ENCODE measurements at places on chromosomes 3 and 15.
A peak's percentile ranks its signal among the peaks of the same experiment; 100 is the strongest.

- no peak for DNase-seq
These were observed 23.1 kb downstream of the PSTPIP1 start for GRCh38 chr15:77017761-77018720.

- no peak for DNase-seq
These were observed 4.8 kb downstream of the CLN6 start for GRCh38 chr15:68224546-68225250.

GRCh38 chr3:42079701-42080452 is 11.3 kb upstream of the TRAK1 start:
- no peak for DNase-seq

DNA sequence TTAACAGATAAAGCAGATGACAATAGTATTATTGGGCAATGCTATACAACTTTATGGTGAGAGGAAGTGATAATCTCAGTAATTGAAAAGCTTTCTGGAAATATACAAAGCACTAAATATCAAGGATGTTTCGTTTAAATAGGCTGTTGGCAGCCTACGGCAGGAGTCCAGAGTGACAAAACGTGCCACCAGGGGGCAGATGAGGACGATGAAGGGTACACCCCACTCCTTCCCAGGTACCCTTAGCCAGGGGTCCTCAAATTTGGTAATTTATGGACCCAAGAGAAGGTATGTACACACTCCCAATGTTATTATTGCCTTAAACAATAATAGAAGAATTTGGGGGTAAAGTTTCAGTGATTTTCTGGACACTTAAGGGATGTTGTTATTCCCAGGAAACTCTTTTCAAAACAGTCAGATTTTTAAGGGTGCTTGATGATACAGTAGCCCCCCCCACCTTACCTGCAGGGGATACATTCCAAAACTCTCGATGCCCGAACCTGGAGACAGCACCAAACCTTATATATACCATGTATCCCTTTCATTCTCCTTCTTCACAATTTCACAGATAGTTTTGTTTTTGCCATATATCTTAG is 1.4 kb upstream of the MAGEL2 start:
- no peak for DNase-seq

GRCh38 chr3:184345317-184346144 is 8.1 kb downstream of the FAM131A start:
- DNase-seq: peak; percentile 55

DNA sequence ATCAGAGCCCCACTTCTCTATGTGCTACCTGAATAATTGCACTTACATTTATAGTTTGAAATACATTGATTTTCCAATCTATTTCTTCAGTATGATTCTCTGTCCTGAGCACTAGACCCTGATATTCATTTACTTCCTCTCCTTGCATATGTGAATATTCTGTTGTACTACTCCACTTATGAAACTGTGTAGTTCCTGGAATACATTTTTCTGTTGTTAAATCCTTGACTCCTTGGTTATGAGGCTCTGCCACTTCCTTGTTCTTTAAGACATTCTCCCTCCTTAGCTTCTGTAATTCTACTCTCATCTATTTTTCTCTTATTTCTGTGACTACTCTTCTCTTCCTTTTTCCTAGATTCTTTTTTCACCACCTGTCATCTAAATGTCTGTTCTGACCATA is 12.9 kb upstream of the MGA start:
- no peak for DNase-seq

DNA sequence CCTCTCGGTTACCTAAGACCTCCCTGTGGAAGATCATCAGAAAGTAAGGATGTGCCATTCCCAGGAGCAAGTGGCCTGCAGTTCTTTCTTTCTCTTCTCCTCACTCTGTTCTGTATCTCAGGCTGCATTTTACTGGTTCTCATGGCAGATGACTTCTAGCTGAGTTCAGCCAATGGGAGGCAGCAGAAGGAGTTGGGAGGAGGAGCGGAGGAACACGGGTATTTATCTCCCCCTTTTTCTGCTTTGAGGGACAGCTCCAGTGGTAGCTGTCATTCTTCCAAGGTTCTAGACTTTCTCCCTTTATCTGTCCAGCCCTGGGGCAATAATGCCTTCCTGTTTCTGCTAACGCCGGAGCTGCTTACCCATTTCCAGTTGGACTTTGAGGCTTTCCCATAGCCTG is 339.9 kb downstream of the NR2F2 start:
- DNase-seq: no peak

DNA sequence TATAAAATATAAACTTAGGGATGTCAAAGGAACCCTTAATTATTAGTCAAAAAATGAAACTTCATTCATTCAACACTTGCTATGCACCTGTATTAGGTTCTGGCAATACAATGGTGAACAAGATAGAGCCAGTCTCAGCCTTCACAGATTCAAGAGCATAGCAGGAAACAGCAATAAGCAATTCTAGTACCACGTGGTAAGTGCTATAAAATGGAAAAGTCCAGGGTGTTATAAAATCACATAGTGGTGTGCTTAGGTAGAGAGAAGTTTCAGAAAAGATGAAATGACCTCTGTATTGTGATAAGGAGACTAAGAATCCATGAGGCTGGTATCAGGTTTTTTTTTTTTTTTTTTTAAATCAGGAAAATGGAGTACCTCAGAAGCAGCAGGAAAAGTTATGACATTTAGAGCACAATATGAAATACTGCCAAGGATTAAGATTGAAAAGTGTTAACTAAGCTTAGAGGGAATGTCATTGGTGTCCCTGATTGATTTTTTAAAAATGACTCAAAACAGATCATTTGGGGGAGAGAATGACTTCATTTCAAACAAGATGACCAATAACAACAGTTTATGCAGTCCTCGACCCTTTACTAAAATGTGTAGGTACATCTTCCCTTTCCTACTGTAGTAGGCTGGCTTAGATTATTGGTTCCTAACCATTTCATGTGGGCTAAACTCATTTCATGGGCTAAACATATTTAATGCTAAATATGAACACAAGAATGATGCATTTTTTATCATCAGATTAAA is 5.0 kb downstream of the TOMM70 start:
- DNase-seq: no peak

DNA sequence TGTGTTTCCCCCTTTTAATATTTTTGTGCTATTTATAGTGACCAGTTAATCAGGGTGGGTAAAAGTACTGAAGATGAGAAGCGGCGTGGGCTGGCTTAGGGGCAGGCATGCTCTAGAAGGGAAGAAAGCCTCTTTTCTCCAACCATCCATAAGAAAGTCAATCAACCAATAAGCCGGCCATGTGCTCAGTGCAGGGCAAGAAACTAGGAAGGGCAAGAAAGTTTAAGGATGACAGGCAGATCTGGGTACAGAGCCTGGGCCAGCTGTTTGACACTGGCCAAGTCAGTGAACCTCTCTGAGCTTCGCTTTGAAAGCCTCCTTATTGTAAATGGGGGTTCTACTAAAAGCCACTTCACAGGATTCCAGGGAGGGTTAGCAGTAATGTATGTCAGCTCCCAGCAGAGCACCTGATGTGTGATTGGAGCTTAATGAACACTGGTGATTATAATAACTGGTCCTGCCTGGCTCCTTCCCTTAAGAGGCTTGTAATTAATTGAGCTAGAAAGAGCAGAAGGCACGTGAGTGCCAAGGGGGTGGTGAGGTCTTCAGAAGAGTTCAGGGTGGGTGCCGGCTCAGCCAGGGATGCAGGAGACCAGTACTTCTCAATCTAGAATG is 5.7 kb upstream of the CHRNA3 start:
- DNase-seq: no peak

DNA sequence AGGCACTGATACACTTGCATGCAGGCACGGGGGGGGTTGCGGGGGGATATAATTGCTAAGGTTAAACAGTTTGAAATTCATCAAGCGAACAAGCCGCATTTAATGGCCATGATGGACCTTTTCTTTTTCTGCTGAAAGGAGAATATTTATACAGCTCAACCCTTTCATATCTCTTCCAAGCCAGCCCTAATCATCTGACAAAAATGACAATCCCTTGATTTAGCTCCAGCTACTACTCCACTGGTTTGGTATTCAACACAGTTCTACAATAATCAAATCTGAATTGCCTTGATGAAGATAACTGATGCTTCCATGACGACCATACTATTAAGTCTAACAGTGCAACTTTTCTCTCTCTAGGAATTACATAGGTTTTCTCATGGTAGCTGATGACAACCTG is 374.9 kb downstream of the PLCL2 start:
- DNase-seq: no peak

DNA sequence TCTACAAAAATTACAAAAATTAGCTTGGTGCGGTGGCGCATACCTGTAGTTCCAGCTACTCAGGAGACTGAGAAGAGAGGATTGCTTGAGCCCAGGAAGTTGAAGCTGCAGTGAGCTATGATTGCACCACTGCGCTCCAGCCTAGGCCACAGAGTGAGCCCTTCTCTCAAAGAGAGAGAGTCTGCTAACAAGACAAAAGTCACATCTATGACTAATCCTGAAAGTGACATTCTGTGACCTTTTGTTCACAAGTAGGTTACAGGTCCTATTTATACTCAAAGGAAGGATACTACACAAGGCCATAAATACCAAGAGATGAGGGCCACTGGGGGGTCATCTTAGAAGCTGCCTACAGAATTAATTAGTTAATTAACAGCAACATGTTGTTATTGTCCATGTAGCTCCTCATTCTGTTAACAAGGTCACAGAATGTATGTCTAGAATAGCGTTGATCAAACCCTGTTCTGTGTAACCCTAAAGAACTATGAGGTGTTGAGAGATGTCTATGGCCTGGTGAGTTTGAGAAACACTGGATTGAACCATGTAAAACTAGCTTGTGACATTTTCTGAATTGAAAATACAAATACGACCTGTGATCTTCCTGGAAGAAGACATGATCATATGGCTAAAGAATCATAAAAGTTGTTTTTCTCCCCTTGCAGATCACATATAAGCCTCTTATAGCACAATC is 97.0 kb downstream of the SAMMSON start:
- no peak for DNase-seq

- no peak for DNase-seq
These were observed 216.0 kb downstream of the DIPK2A start for GRCh38 chr3:144187531-144188210.

- no peak for DNase-seq
These were observed 40.1 kb downstream of the CBLB start for GRCh38 chr3:105828703-105829102.

DNA sequence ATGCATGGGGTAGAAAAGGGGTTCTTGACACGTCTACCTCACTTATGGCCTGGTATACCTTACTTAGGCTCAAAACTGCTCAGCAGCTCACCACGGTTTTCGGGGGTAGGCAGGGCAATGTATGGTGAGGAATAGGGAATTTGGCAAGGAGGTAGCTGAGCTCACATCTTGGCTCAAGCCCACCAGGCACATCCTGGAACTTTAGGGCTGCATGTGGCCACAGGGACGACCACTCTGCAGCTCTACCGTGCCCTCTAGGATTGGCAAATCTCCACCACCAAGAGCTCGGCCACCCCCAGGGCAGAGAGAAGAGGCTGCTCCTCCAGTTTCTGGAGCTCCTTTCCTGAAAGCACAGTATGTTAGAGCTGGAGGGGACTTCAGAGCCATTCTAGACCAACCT is 69.7 kb downstream of the MRPL46 start:
- no peak for DNase-seq

- no peak for DNase-seq
These were observed 43.3 kb upstream of the GSK3B start for GRCh38 chr3:120137548-120137947.

- DNase-seq: no peak
These were observed 158.1 kb upstream of the ZNF385D start for GRCh38 chr3:21909096-21909495.

- no peak for DNase-seq
These were observed 19.8 kb downstream of the TRPM1 start for GRCh38 chr15:31081588-31082250.

DNA sequence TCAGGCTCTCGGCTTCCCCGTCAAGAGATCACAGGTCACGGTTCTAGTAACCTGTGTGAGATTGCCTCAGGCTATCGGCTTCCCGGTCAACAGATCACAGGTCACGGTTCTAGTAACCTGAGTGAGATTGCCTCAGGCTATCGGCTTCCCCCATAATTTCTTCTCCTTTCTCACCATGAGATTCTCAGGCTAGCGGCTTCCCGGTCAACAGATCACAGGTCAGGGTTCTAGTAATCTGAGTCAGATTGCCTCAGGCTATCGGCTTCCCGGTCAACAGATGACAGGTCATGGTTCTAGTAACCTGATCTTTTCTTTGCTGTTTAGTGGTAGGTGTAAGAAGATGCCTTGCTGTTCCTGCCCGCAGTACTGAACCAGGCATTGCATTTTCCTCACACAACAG is 418.2 kb upstream of the ZNF717 start:
- DNase-seq: no peak

DNA sequence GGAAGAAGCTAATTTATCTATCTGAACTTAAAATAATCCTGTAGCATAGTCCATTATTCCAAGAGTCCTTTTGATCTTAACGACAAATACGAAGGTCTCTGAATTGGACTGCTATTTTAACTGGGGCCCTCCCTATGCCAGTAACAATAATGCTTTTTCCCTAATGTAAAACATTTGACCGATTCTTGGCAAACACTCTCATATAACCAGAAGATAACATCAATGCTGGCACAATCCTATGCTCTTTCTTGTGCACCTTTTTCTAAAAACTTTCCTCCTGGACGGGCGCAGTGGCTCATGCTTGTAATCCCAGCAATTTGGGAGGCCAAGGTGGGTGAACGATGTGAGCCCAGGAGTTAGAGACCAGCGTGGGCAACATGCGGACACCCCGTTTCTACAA is 3.9 kb downstream of the LRRFIP2 start:
- no peak for DNase-seq
